T-helper 22 cell (primary cell): ENCODE measurements at places on chromosomes 7 and 10.

GRCh38 chr10:25049966-25050365, 33.6 kb downstream of the THNSL1 start:
- no peak for DNase-seq

GRCh38 chr10:28637346-28637745, 40.0 kb upstream of the BAMBI start:
- no peak for DNase-seq

GRCh38 chr10:33684211-33684611, 349.7 kb upstream of the NRP1 start:
- DNase-seq = no peak

DNA sequence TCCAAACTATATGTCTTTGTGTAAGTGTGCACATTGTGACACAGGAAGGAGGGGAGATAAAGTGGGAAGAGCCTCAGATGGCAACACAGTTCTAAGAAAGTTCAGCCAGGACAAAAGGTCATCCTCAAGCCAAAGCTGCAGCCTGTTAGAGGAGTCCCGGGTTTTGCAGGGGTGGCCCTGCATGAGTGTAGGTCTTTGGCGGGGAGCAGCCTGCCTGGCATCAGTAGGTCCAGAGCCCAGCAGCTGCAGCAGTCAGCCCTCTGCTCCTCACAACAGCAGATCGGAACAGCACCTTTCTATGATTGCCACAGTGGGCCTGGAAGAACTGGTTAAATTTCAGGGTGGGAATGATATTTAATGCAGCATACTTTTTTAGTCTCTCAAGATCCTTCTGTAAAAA, 13.5 kb upstream of the VDAC2 start:
- no peak for DNase-seq

DNA sequence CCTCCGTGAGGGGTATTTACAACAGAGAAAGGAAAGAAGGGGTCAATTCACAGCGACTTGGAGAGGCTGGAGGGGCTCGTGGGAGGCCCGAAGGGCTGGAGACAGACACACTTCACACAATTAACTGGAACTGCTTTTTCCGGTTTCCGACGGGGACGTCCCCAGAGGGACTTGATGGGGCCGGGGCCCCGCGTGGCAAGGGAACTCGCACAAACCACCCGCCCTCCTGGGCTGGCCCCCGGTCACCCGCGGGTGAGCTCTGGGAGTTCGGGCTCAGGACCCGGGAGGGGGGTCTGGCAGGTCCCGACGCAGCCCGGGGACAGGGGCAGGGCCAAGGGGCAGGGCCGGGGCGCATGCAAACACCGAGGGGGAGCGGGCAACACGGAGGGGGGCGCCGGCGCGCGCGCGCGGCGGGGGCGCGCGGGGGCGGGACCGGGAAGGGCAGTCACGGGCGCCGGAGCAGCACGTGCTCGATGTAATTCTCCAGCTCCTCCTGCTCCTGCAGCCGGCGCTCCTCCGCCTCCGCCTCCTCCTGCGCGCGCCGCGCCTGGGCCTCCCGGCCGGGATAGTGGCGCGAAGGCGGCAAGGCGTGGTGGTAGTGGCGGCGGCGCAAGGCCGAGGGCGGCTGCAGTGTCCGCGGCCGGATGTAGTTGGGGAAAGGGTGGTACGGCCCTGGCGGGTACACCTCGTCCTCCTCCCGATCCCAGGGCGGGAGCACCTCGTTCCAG, 2.7 kb downstream of the VGF start:
- DNase-seq = no peak

- no peak for DNase-seq
Observed at GRCh38 chr10:92405419-92405924, 114.5 kb downstream of the MARCHF5 start.

DNA sequence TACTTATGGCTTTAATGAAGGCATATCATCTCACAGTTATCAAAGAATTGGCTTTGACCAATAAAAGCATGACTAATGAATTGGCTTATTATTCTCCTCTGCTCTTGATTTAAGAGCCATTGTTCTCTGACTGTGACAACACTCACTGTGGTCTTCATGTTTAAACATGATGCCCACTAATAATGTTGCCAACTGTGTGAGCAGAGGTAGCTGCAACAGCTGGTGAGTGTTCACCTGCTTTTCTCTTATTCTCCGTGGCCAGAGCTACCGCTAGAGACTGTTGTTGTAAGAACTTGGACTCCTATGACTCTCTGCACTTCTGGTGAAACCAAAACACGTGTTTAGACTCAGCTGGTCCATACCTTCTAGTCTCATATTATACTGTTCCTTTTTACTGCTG, 335.9 kb downstream of the XPNPEP1 start:
- no peak for DNase-seq

DNA sequence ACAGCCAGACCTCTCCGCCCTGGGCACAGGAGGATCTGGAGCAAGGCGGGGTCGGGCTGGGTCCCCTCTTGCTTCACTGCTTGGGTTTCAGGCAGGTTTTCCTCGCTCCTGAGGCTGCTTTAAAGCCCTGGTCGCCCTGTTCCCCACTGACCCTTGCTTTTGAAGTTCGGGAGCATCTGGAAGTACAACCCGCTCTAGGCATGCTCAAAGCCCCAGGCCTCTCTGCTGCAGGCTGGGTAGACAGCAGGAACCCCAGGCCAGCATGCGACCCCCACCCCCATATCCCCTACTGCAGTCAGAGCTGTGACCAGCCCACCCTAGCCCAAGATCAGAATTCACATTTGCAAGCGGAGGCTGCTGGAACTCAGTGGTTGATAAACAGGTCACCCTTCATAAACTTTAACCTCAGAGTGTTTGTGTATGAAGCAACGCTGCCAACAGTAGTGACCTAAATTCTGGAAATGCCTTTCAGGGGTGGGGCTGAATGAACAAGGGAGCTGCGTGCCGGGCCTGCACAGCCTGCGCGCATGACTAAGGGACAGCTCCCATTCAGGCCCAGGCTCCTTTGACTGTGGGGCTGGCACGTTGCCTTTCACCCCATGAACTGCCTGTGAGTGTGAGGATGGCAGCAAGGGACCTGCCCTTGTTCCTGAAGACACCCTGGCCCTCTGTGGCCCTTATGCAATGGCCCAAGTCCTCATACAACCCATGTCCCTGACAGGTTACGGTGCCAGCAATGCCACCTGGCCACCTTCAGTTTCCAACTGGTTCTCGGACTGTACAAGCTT, 52.5 kb downstream of the PROSER2 start:
- no peak for DNase-seq

- no peak for DNase-seq
Observed at GRCh38 chr10:63735305-63735704, 214.1 kb downstream of the REEP3 start.

GRCh38 chr7:132752431-132752830, 176.2 kb upstream of the PLXNA4 start:
- no peak for DNase-seq

- DNase-seq = no peak
Observed at GRCh38 chr10:6045314-6045848, 16.8 kb downstream of the IL2RA start.

DNA sequence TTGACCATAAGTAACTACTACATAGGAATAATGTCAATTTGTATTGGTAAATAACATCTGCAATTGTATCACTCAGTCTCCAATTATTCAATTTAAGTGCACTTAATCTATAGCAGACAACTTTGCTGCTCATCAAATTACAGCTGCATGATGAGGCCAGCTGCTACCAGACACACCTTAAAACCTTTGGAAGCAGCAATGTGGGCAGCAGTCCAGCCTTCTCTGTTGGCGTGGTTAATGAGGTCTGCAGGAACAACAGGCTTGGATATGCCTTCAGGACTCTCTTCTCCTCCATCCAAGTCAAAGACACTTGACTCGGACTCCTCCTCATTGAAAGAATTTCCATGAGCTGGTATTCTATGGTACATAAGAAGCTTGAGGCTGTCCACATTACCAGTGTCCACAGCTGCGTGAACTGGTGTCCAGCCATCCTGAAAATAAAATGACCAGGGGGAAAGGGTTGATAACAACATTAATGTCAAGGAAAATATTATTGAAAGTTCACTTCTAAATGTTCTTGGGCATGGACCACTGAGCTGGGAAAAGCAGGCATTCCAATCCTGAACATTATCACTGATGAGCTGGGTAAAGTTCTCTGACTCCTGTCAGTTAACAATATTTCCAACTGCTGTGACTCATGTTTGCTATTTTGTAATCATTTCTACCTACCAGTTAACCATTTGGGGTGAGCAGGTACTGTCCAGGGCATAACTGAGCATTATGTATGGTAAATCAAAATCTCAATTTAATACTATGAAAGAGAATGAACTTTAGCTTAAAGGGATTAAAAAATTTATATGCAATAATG, 95.7 kb downstream of the CTTNBP2 start:
- no peak for DNase-seq

DNA sequence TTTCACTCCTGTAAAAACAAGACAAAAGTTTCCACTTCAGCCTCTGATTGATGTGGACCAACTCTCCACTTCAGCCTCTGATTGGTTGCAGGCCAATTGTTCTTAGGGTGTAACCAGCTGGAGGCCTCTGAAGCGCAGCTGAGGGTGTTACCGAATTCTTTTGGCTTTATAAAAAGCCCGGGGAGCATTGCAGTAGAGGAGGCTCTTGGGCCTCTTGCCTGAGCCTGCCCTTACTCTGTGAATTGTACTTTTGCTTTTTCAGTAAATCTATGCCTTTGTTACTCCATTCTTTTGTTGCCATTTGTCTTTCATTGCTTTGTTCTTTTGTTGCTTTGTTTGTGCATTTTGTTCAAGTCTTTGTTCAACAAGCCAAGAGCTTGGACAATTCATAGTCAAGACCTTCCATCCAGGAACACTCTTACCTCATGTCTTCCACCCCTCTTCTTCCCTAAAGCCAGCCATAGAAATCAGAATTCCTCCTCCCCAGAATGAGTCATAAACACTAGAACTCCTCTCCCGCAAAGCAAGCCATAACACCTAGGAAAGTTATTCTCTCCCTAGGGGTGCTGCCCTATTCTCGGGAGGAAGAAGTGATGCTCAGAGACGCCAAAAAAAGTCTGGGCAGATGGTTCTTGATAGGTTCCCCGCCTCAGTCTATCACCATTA, 53.5 kb upstream of the ARMC3 start:
- DNase-seq = no peak

DNA sequence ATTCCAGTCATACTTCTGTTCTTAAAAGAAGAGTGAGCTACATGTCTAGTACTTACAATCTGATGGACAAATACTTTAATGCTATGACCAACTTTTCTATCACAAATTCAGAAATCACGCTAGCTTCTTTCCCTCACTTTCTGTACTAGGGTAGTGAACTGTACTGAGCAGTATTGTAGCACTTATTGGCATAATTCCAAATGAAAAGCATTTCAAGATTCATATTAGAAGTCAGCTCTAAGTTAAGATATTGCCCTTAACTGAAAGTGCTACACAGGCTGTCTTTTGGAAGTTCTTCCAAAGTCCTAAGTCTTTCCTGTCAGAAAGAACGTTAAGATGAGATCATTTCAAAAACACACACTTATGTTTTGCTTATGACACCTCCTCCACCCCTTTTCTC, 13.4 kb downstream of the P4HA1 start:
- DNase-seq = no peak

DNA sequence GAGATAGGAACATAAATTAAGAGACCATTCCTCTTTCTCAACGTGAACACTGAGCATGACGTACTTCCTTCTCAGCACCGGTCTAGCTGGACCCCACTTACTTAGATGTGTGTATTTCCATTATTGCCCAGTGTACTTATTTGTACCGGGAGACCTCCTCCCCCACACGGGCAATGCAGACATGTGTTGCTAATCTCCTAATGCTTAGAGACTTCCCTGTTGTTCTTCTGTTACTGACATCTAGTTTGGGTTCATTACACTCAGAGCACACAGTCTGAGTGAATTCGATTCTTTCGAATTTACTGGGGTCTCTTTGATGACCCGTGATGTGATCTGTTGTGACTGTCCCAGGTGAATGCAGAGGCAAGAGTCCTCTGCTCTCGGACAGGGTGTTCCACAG, 260.0 kb downstream of the MAD1L1 start:
- no peak for DNase-seq

- no peak for DNase-seq
Observed at GRCh38 chr10:5526691-5527331, 2.0 kb downstream of the CALML3 start.

DNA sequence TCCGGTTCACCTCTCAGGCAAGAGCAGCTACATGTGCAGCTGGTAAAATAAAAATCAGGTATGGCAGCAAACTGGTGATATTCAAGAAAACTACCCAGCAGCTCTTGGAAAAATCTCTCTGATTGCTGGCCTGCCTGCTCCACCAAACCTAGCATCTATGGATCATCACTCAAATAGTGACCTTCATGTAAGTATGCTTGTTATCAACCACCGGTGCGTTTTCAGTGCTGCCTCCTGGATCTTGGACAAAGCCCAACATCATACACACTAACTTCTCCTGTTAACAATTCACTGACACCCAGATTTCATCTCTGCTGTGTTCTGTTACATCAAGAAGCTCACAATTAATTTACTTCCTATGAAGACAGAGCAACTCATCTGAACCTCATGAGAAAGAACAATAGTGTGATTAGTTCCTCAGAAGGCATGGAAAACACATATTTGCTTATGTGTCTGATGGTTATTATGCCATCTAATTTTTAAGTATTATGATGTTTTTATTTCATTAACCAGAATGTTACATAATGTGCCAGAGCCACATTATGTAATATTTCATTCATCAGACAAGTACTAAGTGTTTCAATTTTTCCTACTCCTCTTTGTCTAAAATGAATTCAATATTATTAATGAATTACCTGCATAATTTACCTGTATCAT, 8.8 kb downstream of the CDK6 start:
- DNase-seq = no peak

GRCh38 chr10:70970830-70971229, 82.5 kb upstream of the PCBD1 start:
- no peak for DNase-seq

DNA sequence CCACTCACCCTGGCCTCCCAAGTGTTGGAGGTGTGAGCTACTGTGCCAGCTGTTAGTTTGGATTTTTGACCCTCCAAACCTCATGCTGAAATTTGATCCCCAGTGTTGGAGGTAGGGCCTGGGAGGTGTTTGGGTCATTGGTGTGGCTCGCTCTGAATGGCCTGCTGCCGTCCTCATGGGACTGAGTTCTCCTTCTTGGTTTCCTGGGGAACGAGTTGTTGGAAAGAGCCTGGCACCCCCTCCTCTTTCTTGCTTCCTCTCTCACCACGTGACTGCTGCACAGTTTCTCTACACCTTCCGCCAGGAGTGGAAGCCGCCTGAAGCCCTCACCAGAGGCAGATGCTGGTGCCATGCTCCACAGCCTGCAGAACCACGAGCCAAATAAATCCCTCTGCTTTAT, 253.5 kb downstream of the PHTF2 start:
- DNase-seq = no peak

DNA sequence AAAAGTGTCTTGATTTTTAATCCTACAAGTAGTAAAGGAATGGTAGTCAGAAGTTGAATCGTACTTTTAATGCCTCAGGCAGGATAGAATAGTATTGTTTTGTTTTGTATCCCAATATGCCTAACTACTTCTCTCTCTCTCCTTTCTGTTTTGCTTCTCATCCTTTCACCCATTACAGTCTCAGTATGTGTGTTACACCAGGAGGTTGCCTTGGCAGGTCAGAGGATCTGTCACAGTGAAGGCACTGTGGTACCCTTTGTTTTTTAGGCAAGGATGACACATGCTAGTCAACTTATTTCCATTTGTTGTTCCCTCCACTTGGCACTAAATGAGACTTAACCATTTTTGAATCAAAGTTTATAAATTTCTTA, 94.4 kb downstream of the MAPK8 start:
- DNase-seq = no peak

- no peak for DNase-seq
Observed at GRCh38 chr7:33845991-33846509, 59.3 kb upstream of the BMPER start.
